Stimulated activated CD4-positive, alpha-beta T cell treated with anti-CD3 and anti-CD28 coated beads, Interleukin-15, amount 100 ng/mL, for 1 hour (primary cell): ENCODE measurements at places on chromosomes 6 and 20.
A peak's percentile ranks its signal among the peaks of the same experiment; 100 is the strongest.

- no peak for DNase-seq
These were observed 1.5 kb upstream of the PMEPA1 start for GRCh38 chr20:57711311-57711712.

GRCh38 chr6:148965287-148965686 is 218.5 kb downstream of the UST start:
- no peak for DNase-seq

DNA sequence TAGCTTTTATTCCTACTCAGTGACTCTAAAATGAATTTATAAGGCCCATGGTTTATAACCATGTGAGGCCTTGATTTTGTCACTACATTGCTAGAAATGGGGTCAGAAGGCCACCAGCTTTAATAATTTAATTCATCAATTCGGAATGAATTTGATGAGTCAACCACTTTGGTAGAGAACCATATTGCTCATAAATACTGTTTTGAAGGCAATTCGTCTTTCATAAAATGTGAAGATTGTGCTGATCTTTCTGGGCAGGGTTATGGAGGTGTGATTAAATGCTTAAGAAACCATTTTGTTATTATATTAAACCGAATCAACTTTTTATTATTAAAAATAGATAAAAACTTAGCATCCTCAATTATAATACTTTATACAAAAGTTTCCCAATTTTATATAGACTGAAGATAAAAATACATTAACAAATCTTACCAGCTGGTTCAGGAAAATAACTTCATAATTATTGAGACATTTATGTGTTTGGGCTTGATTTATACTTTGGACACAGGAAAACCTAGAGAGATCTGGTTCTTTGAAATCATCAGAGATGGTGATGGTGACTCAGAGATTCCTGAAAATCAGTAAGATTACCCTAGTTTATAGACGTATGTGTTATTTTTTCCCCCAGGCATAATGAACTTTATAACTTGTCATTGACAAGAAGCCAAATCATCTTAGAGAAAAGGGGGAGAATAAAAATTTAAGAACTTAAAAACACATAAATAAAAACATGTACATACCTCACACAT is 10.6 kb downstream of the HCRTR2 start:
- no peak for DNase-seq

DNA sequence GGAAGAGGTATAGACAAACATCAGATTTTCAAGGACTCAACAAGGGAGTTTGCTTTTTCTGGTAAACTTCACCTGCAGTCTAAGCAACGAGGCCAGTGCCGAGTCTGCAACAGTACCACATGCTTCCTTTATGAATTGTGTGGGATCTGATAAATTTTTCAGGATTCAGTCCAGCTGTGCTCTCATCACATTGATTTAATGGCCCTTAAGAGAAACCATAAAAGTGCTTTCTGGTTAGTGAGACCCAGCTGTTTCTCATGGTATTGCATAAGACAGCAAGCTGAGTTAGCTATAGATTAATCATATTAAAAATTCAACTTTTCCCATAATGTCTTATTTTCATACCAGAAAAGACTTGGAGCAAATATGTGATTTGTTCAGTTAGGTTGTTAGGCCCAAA is 291.4 kb downstream of the CENPW start:
- no peak for DNase-seq

DNA sequence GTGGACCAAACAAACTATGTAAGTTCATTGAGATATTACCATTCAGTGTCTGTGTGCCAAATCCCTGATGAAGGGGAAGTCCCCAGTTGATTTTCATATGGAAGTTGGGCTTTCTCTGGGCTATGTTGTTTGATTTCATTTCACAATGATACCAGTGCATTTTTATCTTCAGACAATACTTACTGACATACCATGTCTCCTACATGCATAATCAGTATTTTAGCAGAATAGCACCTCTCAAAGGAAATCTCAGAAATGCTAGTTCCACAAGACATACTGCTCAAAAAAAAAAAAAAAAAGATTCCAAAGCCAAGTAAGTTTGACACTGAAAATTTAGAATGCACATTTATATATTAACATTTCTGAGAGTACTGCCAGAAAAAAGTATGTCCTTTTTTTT is 168.8 kb upstream of the RNF217 start:
- no peak for DNase-seq

GRCh38 chr6:170308761-170309160 is 2.2 kb downstream of the FAM120B start:
- DNase-seq, result no peak

DNA sequence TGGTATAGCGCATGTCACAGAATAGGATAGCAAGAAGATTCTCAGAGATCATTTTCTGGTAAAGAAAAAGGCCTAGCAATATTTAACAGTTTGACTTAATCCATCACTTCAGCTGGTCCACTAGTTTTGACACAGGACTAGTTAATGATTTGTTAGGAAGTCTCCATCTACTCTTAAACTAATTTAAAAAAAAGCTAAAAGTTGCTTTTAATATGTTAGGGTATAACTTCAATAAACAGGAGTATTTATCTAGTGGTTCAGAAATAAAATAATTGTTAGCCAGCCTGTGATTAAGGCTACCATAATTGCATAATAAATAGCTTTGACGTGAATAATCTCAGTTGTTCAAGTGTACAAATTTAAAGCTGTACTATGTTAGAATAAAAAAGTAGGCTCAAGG is 195.6 kb downstream of the FUT9 start:
- DNase-seq, result no peak

DNA sequence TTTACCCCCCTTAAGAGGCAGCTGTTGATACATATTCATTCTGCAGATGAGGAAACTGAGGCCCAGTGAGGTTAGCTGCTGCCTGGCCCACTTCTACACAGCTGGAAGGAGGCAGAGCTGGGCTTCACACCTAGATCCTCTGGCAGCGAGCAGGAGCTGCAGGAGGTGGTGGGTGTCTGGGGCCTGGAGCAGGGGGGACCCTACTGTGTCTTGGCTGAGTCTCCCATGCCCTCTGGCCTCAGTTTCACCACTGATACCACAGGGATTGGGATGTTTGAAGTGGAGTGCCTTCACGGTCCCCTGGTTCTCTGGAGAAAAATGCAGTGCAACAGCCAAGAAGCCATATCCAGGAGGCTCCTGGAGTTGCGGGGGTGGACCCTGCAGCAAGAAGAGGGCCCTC is 8.2 kb upstream of the BPIFA2 start:
- DNase-seq, result no peak

GRCh38 chr20:53364646-53365045 is 229.0 kb downstream of the ZNF217 start:
- no peak for DNase-seq

DNA sequence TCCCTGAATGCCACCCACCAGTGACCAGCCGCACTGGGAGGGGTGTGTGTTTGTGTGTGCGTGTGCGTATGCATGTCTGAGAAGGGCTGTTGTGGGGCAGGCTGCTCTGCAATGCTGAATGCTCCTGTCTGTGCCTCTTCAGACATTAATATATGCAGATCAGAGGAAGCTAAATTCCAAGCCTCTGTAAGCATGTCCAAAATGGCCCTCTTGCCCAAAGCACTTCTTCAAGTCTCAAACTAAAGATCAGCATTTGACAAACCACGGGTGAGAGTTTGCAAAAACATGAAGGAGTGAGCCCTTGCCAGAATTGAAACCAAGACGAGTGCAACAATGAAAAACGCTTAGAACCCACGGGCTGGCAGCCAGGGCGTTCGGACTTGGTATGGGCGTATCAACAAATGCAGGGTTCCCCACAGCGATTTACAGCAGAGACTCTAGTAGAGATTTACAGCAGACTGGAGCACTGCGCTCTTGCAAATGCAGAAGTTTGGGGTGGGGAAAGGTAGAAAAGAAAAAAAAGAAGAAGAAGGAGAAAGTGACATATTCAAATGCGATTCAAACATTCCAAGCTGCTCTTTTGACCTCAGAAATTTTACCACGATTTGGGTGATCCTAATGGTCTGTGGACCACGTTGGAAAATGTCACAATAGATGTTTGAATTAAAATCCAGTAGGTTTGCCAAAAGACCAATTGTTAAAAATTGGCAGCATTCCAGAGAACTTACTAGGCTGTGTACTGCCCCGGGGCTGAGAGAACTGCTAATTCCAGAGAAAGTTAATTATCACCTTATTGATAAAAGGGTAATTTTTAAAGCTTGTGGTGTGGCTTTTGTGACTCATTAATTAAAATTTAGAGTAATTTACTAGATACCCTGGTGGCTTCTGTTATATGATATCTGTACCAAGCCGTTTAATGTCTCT is 3.5 kb downstream of the SCML4 start:
- no peak for DNase-seq

GRCh38 chr6:135566311-135567068 is 69.0 kb upstream of the AHI1 start:
- DNase-seq, result no peak

DNA sequence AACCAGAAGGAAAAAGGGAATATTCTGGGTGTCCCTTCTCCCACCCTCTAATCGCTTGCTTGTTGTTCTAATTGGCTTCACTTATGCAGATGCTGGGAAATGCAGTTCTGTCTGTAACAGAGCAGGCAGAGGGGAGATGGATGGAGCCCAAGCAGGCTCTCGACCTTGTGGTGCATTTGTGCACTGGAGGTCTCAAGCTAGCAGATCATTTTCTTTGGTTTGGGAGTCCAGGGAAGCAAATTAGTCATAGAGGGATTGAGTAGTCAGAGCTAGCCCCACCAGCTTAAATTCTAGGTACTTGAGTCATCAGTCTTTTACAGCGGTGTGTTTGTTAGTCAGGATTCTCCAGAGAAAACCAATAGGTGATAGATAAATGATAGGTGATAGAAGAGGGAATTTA is 234.7 kb upstream of the ECI2 start:
- DNase-seq, result no peak

- DNase-seq, result no peak
These were observed 247.6 kb downstream of the DLL1 start for GRCh38 chr6:170043150-170043819.

- DNase-seq, result no peak
These were observed 292.2 kb downstream of the PREX1 start for GRCh38 chr20:48535556-48535955.

DNA sequence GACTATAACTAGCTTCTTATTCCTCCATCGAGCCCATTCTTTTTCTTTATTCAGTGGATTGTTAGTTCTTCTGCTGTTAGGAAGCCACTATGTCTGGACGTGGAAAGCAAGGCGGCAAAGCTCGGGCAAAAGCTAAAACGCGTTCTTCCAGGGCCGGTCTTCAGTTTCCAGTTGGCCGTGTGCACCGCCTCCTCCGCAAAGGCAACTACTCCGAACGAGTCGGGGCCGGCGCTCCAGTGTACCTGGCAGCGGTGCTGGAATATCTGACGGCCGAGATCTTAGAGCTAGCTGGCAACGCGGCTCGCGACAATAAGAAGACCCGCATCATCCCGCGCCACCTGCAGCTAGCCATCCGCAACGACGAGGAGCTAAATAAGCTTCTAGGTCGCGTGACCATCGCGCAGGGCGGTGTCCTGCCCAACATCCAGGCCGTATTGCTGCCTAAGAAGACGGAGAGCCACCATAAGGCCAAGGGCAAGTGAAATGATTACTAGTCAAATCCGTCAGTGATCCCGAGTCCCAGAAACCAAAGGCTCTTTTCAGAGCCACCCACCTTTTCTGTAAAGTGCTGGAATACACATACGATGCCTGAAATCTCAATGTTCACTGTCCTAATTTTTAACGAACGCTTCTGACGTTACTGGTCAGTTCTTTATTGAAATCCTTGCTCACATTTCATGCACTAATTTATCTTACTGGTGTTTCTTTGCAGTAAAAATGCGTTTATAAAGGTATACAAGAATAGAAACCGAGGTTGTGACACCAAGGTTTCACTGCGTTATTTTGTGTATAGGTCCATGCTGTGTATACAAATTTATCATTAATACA is 129.9 kb downstream of the HFE start:
- peak; percentile 47 for DNase-seq

- DNase-seq, result no peak
These were observed 45.6 kb upstream of the FOXA2 start for GRCh38 chr20:22629927-22630326.

DNA sequence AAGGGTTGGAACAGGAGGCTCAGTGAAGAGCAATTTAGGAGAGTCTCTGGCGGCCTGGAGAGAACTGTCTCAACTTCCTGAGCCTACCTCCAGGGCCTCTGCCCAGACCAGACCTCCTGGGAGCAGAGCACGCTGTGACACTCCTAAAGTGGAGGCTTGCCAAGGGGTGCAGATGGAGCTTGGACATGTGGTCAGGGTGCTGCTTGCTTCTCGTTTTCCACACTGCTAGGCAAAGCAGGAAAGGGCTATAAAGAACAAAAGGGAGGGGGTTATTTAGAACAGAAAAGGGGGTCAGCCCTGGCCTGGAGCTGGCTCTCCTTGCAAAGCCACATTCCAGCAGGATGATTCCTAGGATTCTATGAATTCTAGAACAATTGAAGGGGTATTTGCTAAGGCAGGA is 145.7 kb upstream of the GGTLC1 start:
- DNase-seq, result no peak

DNA sequence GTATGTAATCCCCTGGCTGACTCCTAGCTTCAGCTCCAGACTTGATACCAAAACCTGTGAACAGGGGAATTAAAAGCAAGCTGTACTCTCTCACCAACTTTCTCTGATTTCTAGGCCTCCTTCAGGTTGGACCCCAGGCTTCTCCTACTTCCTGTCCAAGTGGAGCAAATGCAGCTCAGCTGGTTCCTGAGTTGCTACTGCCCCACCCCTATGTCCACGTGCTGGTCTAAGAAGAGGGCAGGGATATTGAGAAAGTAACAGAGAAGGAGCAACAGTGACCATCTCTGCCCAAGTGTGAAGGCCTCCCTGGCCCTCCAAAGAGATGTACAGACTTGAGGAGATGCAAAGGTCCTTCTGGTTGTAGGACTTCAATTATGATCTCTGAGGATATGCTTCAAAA is 188.3 kb upstream of the MCHR2 start:
- DNase-seq, result no peak

- DNase-seq, result no peak
These were observed 541.8 kb upstream of the NRSN1 start for GRCh38 chr6:23584134-23584763.

- DNase-seq, result no peak
These were observed 67.2 kb downstream of the PTPN1 start for GRCh38 chr20:50577175-50578018.

- no peak for DNase-seq
These were observed 14.0 kb downstream of the DCBLD1 start for GRCh38 chr6:117496383-117496990.

DNA sequence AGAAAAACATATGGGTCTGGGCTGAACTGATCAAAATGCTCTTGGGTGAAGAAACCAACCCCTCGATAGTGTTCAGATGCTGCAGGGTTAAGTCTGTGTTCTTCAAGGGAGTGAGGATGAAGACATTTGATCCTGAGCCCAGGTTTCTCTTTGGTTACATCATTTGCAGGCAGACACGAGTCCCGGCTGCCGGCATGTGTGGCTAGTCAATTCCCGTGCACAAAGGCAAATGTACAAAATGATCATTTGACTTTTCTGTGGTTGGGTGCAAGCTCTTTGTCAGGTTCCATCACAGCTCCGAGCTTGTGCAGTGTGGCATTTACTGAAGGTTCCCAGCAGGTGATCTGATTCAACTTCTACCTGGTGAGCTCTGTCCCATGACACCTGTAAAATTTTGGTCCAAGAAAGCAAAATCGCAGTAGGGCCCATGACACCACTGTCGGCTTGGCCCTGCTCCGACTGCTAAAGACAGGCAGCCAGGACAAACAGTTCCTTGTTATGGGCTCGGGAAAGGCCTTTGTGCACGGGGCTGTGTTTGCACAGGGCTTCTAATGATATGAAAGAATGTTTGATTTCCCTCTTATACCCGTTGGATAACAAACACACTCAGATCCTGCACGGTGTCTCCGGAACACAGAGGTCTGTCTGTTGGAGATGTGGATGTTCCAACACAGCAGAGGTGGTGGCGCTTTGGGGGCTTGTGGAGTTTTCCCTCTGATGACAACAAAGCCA is 46.9 kb downstream of the GJA10 start:
- DNase-seq, result no peak

- no peak for DNase-seq
These were observed 117.3 kb upstream of the ARMC2 start for GRCh38 chr6:108730635-108731515.
